ENCODE measurements at places on chromosomes 7 and 10. TPM values are rescaled to one million over a fixed set of nuclear protein-coding genes. Genes with fewer than 3 reads are reported as not detected.

The C1QL3 gene
- not detected for total RNA-seq

The JAKMIP3 gene
- total RNA-seq: 1.1 TPM

The UCMA gene
- not detected for total RNA-seq

The TRIM73 gene
- total RNA-seq: 1.7 TPM

The NYAP1 gene
- 2.8 TPM for total RNA-seq

The PLAC9 gene
- not detected for total RNA-seq

The ACTL6B gene
- not detected for total RNA-seq

The KNDC1 gene
- 1.4 TPM for total RNA-seq

The ITIH5 gene
- total RNA-seq: 0.12 TPM

The ZNF3 gene
- 23.8 TPM for total RNA-seq

The AGBL3 gene
- total RNA-seq: 0.55 TPM

The CNNM1 gene
- 26.2 TPM for total RNA-seq

The PNLIP gene
- total RNA-seq: not detected

The SYT15 gene
- 2.4 TPM for total RNA-seq

The GALNT17 gene
- not detected for total RNA-seq

The TMEM236 gene
- 0.05 TPM for total RNA-seq

The TMEM213 gene
- not detected for total RNA-seq

The SLIT1 gene
- 0.08 TPM for total RNA-seq

The MINDY3 gene
- 14.9 TPM for total RNA-seq

The ZNF736 gene
- 0.02 TPM for total RNA-seq

The MDFIC gene
- 18.7 TPM for total RNA-seq

The CHAT gene
- total RNA-seq: not detected

The C10orf62 gene
- not detected for total RNA-seq

The MKX gene
- not detected for total RNA-seq

The TEX47 gene
- not detected for total RNA-seq

The CDC14C gene
- total RNA-seq: 0.05 TPM

The GNAT3 gene
- not detected for total RNA-seq

The ASAH2B gene
- total RNA-seq: 4.6 TPM

The FAM170B gene
- not detected for total RNA-seq

The STX1A gene
- total RNA-seq: 88.3 TPM

The MMD2 gene
- not detected for total RNA-seq

The UPP1 gene
- total RNA-seq: 110 TPM
